Stimulated activated CD8-positive, alpha-beta memory T cell treated with anti-CD3 and anti-CD28 coated beads, Interleukin-4, amount 100 ng/mL, for 1 hour (primary cell): ENCODE measurements at places on chromosomes 4 and X.

DNA sequence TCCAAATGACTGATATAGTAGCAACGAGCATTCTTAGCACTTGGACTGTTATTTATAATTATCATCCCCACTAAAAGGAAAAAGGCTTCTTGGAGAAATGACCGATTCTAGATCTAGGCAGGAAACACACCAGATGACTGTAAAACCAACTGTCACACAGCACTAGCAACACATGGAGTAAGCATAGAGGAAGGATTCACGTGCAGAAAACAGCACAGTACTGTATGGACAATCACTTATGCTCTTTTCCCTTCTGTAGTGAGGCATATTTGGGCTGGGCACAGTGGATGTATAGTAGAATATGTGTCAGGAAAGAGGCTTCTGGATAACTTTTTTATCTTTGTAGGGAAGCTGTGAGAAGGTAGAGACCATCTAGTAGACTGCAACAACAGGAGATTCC lies 6.0 kb upstream of the COPS4 start:
- no peak for DNase-seq

DNA sequence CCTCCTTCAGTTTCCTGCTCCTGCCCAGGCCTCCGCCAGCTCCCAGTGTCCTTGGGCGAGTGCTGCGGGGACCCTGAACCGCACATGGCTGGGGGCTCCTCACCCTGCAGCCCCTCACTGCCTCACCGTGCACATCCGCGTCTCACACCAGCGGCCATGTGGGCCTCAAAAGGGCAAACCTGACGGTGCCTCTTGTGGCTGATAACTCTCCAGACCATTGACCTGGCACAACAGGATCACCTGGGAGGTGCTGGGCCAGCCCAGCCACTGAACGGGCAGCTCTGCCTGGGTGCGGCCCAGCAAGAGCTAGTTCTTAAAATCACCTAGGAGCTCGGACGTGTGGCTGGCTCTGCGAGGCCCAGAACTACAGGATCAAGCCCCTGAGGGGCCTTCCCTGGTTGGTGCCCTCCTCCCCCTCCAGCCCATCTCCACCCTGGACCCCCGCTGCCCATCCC lies 4.1 kb upstream of the S100P start:
- no peak for DNase-seq

GRCh38 chr4:172202480-172203076 lies 389.4 kb downstream of the GALNTL6 start:
- DNase-seq, result no peak

DNA sequence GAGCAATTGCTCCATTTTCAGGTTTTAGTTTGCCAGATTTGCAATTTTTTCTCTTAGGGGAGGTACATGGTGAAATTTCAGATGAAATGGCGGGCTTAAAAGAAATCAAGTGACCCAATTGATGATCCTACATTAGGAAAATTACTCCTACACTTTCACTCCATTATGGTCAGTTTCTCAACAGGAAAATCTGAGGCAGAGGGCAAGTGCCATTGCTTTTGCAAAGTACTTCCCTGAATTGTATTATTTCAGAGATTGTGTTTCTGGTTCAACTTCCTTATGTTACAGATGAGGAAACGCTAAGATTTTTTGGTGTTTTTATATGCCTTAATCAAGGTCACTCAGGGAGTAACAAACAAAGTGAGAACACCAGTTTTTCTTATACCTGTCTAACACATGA lies 302.2 kb downstream of the ARAP2 start:
- DNase-seq, result no peak

DNA sequence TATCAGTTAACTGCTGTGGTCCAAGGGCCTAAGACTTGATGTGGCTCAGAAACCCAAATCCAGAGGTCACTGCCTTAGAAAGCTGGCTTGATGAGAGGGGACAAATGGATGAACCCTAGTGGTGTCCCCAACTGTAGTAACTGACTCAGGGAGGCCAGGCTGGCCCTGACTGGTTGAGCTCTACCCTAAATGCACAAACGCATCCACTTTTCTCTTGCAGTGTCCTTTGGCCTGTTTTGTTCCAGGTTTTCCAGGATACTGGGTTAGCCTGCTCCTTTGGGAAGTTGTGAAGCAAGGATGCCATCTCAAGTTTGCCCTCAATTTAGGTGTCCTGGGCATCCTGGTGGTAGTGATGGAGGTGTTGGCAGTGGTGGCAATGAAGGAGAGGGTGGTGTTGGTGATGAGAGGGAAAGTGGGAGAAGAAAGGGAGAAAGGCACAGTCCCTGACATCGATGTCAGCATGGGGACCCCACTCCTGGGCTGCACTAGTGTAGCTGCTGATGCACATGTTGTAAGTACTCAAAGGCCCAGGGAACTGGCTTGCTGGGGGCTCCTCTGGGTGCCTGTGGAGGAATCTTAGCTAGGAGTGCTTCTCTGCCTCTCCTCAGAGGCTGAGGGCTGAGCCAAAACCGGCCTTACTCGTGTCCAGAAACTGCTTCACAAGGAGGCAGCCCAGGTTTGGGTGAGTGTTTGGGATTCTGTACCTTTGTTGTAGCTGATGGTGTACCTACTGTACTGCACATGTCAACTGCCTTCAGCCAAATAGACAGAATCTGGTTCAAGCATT lies 2.9 kb upstream of the HAND2 start:
- DNase-seq, result no peak

- no peak for DNase-seq
Observed at GRCh38 chr4:153294631-153295030, 49.9 kb upstream of the MND1 start.

- no peak for DNase-seq
Observed at GRCh38 chr4:40333921-40334352, 1.2 kb upstream of the CHRNA9 start.

GRCh38 chrX:150533863-150534262 lies 34.6 kb upstream of the MTM1 start:
- DNase-seq, result no peak

- no peak for DNase-seq
Observed at GRCh38 chrX:21926116-21926515, 14.4 kb upstream of the SMS start.

DNA sequence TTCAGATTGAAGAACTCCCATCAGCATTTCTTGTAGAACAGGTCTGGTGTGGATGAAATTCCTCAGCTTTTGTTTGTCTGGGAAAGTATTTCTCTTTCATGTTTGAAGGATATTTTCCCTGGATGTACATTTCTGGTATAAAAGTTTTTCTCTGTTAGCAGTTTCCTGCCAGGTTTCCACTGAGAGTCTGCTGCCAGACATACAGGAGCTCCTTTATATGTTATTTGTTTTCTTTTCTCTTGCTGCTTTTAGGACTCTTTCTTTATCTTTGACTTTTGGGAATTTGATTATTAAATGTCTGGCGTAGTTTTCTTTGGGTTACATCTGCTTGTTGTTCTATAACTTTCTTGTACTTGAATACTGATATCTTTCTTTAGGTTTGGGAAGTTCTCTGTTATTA lies 486.5 kb downstream of the ARAP2 start:
- DNase-seq, result no peak

- DNase-seq, result no peak
Observed at GRCh38 chr4:48635980-48636379, 144.1 kb downstream of the FRYL start.

DNA sequence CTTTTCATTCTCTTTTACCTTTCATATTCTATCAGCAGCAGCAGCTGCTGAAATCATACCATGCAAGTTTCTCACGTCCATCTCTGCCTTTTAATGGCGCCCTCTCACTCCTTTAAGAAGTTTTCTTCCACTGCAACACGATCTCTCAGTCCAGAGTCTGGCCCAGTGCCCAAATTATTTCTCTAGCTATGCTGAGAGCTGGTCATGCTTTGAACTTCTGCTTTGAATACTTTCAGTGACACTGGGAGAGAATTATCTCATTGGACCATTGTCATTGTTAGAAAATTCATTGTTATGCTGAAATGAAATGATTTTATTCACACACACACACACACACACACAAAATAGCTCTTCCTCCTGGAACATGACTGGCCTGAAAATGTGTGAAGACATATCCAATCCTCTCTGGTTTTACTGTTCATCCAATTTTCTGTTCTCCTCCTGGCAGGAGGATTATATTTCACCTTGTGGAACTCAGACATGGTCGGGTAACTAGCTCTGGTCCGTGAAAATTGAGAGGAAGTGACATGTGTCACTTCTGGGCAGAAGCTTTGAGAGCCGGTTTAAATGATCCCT lies 1.3 kb upstream of the PDHA1 start:
- DNase-seq, result no peak

DNA sequence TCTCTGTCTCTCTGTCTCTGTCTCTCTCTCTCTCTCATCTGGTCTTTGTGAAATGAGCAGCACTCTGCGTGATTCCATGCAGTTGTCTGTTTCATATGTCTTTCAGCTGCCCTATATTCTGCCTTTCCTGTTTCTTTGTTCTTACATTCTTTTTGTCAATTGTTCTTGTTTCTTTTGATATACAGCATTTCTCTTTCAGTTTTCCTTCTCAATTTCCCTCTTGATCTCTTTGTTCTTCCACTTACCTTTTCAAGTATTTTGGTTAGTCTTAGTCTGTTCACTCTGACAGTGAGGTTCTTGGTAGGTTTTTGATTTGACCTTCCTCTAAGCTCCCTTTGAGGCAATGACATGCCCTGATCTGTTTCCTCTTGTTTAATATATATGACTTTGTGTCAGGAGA lies 20.4 kb downstream of the ZNF157 start:
- no peak for DNase-seq

GRCh38 chrX:74242050-74242449 lies 61.9 kb upstream of the ZCCHC13 start:
- no peak for DNase-seq

DNA sequence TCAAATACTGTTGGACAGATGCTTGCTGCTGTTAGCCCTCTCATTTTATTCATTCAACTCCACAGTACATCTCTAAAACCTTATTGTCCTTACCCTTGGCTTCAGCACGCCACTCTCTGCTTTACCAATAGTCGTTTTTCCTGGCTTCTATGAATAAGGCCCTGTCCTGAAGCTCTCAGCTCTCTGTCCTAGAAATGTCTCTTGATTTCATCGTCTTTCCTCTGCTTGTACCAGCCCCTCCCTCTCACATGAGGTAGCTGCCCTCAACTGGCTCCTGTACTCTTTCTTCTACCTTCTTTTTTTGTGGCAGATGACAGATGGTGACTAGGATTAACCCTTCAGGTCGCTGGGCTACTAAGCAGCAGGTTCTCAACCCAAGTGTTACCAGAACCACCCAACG lies 11.4 kb downstream of the ADGRA3 start:
- DNase-seq, result no peak

DNA sequence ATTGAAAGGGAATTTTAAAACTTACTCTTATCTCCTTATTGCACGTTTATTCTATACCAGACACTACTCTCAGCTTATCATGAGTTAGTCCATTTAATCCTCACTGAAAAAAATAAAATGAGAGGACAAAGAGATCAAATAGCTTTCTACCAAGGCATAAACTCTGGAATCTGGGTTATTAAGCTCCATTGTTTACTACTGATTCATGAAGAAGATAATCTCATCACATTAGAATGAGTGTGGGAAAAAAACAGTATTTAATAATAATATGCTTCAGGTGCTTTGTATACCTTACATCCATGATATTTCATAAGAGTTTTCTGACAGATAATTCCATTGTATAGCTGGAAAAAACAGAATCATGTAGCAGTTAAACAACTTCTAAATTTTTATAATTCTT lies 1092.6 kb downstream of the TECRL start:
- no peak for DNase-seq

- no peak for DNase-seq
Observed at GRCh38 chrX:40153345-40154249, 55.8 kb upstream of the BCOR start.

- DNase-seq, result no peak
Observed at GRCh38 chr4:70614184-70614555, 14.4 kb upstream of the ENAM start.

DNA sequence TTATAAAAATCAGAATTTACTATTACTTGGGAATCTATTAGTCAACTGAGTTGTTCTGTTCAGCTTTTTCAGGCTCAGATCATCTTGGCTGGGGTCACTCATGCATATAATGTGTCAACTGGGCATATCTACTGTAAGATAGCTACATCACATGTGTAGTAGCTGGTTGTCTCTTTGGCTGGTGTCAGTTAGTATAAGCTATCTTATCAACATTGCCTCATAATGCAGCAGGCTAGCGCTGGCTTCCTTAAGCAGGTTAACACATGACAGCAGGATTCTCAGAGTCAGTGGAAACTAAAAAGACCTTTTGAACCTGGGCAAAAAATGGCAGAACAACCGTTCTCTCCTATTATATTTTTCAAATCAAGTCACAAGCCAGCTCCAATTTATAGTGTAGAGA lies 378.3 kb upstream of the PCDH10 start:
- no peak for DNase-seq

- no peak for DNase-seq
Observed at GRCh38 chrX:155767876-155768769, 113.0 kb upstream of the VAMP7 start.

GRCh38 chr4:86271057-86271456 lies 88.8 kb downstream of the MAPK10 start:
- no peak for DNase-seq

DNA sequence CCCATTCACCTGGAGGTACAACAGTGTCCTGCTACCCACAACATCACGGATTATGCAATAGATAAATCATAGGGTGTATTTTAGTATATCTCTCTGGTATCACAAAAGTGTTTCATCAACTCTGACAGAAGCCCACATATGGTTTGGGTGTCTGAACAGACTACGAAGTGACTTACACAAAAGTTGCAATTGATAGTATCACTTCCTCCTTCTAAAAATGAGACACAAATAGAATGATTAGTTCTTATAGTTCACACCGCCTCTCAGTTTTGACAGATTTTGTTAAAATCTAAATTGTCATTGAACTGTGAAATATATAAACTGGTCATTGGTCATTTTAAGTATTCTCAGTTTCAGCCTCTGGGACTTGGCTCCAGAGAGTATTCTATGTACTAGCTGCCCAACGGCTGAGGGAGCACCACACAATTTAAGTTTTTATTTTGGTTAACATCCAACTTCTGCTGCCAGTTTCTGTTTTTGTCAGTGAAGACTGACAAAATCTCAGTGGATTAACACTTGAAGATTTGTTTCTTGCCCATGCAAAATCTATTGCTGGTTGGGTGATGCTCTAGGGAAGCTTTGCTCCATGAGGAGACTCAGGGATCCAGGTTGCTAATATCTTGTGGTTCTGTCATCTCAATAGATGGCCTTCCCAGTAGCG lies 113.8 kb upstream of the PUDP start:
- no peak for DNase-seq

- DNase-seq, result no peak
Observed at GRCh38 chrX:13428053-13428786, 108.4 kb upstream of the ATXN3L start.

DNA sequence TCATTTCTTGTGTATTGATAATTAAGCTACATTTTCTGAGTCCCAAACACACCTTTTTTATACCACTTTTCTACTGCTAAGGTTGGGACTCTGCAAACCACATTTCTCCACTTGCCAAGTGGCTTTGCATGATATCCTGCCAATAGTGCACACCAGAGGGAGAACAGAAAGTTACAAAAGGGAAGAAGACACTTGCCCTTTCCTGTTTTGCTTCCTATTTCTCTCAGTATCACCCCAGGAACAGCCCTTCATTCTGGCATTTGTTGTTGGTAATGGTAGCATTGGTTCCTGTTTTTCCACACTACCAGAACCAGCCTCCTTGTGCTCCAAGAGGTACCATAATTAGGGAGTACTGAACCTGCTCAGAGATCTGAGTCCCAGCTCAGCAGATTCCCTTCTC lies 87.1 kb downstream of the HDX start:
- no peak for DNase-seq
